Astrocyte (in vitro differentiated cells and primary cell): ENCODE measurements at places on chromosomes 2 and 18.

- DNase-seq, result peak; percentile 1
Observed at GRCh38 chr2:140604096-140604495, 1526.7 kb downstream of the LRP1B start.

- DNase-seq, result no peak
Observed at GRCh38 chr2:228771774-228772173, 499.3 kb downstream of the PID1 start.

- DNase-seq, result peak; percentile 60
Observed at GRCh38 chr18:41391616-41392595, 563.1 kb upstream of the PIK3C3 start.

DNA sequence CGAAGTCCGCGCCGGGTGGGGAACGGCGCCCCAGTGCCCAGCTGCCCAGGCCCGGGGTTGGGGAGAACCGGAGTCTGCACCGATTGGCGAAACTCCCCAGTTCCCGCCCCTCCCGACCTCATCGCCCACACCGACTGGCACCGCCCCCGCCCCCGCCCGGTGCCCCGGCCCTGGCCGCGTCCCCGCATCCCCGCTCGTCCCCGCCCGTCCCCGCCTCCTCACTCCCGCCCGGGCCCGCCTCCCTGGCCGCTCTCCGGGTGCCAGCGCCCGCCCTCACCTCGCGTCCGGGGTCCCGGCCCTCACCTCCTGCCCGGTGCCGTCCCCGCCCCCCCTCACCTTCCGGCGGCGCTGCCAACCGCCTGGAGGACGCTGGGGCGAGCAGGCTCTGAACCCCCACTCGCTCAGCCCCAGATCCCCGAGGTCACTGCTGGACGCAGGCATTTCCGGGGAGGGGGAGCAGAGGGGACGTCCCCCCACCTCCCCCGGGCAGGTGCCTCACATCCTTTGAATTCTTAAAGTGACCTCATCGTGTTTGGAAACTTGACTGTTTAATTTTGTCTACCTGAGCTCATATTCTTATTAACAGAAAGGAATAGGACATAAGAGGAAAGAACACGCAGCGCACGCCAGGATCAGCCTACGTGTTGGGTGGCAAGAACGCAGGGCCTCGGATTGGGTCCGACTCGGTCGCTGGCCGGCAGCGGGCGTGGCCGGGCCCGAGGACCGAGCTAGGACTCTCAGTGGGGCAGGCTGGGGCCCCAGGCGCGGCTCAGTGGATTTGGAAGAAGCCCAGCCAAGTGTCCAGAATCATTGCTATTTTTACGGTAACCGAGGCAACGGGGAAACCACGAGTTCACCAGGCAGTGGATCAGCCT lies at the start of gene FAM110C:
TSS of gene FAM110C (minus strand) at position 35 of the 875 bp plus-strand sequence. CDS start 120 bp downstream, outside the sequence.
- DNase-seq, result peak; percentile 4

DNA sequence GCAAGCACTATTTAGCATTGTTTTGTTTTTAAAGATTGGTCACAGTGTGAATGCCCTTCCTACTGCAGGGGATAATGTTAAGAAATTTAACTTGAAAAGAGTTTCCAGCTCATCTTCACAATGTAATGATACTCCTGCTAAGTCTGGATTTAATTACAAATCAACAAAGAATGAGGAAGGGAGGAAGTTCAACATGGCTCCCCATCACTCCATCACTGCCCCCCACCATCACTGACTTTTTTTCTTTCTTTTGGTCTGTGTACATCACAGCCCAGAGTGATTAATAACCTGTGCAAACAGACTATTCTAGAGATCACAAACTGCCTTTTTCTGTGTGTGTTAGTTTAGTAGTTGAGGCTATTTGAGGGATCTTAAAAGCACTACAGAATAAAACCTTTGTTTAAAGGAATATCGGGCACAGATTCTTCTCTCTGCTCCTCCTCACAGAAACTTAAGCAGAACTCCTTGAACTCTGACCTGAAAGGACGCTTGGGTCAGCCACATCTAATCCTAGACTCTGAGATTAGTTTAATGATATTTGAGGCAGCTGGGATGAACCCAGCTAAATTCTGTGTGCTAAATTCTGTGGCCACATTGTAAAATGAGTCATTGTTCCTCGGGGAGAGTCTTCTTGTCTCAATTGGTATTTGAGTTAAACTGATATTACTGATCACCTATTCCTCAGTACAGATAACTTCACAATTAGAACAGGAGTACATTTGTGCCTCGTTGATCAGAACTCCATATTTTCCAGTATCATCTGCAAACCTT lies 47.8 kb downstream of the SATB2 start:
- peak; percentile 40 for DNase-seq

DNA sequence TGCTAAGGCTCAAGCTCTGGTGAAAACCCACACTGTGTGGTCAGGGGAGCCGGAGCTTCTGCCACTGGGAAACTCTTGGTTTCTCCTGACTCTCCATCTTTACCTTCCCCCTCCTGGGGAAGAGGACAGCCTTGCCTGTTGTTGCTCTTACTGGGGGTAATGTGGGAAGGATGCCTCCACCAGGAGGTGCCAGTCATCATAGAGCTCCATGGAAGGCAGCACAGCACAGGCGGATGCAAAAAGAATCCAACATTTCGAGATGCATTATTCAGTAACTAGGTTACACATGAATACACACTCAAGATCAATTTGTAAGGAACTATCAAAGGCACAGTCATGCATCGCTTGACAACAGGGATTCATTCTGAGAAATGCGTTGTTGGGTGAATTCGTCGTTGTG lies 322.6 kb downstream of the AFF3 start:
- peak; percentile 17 for DNase-seq

DNA sequence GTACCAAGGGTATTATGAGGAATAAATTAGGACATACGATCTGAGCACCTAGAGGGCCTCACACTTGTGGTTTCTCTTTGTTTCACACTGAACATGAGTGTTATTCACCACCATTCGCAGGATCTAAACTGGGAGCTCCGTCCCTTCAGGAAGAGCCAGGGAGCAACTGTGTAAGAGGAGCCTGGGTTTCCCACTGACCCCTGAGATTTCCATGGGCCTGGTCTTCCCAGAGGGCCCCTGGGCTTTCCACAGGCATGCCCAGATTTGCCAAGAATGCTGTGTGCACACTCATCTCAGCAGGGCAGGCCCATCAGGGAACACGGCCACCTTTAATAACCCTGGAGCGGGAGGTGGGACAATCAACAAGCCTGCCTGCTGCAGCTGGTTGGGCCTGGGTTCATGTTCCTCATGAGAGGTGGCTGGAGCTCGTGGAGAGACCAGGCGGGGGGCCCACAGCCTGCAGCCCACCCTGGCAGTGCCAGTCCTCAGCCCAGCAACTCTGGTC lies 416.8 kb upstream of the MYT1L start:
- DNase-seq, result no peak

GRCh38 chr2:45623098-45623497 lies 12.0 kb upstream of the SRBD1 start:
- DNase-seq, result no peak

DNA sequence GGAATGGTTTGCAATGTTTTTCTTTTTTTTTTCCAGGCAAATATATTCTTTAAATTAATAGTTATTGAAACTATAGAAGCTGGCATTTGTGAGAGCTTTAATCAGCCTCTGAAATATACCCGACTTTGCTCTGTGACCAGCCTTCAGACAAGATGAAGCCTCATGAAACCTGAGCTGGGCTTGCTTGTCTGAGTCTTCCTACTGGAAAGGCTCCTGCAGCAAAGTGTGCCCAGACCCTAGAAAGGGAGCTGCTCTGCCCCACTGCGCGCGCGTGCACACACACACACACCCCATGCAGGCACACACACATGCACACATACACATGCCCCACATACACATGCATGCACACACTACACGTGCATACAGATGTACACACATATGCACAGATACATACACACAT lies 203.3 kb upstream of the NT5C1B start:
- DNase-seq, result no peak

DNA sequence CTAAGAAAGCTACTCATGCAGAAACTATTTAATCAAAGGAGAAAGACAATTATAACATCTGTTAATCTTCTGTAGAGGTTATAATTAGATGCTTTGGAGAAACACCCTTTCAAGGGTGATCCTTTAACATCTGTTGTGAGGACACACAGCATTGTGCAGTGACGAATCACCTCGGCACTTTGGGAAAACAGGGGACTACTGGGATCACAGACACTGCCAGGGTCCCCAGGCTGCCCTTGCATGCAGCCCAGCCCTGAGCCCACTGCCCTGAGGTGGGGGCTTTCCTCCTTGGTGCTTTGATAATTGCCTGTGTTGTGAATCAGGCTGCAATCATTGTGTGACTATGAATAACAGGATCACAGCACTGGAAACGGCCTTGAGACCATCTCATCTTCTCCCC lies 10.6 kb downstream of the NCKAP5 start:
- no peak for DNase-seq

DNA sequence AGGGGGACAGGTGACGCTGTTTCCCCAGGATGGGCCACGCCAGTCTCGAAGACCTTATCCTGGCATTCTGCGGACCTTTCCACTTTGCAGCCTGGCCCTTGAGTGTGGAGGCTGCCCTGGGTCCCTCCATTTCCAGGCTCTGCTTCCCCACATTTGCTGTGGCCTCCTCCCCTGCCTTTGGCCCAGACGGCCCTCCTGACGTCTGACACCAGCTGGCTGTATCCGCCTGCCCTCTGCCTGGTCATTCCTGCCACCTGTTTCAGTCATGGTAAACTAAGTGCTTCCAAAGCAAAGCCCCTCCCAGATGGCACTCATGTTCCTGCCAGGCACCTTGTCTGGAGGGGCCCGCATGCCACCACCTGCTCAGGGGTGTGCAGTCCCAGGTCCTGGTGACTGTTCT lies 95.1 kb downstream of the ASB1 start:
- no peak for DNase-seq

- DNase-seq, result no peak
Observed at GRCh38 chr2:26017464-26018183, 16.3 kb upstream of the RAB10 start.

- peak; percentile 96 for DNase-seq
Observed at GRCh38 chr18:26617151-26617554, 68.8 kb upstream of the KCTD1 start.

- DNase-seq, result no peak
Observed at GRCh38 chr2:239952665-239953417, 72.3 kb downstream of the NDUFA10 start.

GRCh38 chr2:15311201-15311907 lies 249.8 kb downstream of the NBAS start:
- DNase-seq, result peak; percentile 36

GRCh38 chr18:12278741-12279682 lies 24.9 kb downstream of the CIDEA start:
- DNase-seq, result peak; percentile 96

DNA sequence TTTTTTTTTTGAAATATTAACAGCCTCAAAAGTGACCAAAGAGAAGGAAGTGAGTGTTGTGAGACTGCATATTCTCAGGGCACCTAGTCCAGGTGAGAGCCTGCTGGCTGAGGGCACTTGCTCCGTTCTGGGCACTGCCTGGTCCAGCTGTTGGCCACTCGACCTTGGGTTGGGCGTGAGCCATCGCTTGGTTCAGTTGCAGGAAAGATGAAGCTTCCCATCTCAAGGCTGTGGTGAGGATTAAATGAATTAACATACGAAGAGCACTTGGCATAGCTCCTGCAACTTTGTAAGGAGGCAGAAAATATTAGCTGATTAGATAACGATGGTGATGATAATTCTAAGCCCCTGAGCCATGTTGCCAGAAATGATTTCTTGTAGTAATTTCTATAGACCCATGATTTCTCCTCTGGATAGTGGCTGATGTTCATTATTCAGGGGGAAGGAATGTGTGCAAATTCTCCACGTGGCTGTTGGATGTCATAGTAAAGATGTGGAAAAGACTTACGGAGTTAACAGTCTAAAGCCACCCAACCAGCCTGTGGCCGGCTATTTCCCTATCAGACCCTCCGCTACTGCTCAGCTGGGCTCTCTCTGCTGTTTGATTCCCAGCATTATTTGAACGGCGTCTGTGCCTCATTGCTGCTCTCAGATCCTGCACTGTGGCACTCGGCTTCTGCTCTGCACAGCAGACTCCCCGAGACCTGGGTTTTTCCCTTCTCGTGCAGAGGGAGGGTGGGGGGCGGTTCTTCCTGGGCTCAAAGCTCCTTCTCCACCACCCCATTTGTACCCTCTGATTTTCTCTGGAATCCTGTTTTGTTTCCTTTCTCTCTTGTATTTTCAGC lies 221.1 kb downstream of the GALR1 start:
- no peak for DNase-seq

DNA sequence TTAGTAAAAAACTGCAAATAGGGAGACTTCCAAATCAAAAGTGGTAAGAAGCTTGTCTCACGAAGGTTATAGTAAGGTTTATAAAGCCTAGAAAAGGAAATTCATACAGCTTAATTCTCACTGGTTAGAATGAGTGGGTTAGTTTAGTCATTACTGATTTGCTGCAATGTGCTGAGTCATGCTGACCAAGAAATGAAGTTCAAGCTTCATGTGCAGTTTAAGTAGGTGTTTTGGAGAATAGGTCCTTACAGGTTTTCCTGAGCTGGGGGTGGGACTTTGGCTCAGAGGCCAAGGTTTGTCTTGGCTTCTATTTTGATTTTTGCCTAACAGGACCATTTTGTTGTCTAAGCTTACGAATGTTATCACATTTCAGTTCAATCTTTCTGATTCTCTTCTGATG lies 15.1 kb downstream of the CLIP4 start:
- DNase-seq, result peak; percentile 88

- DNase-seq, result peak; percentile 72
Observed at GRCh38 chr2:44233450-44234128, 41.7 kb upstream of the SLC3A1 start.

GRCh38 chr18:49901862-49902340 lies 88.6 kb upstream of the ACAA2 start:
- DNase-seq, result no peak

GRCh38 chr2:98012561-98012991 lies 16.8 kb upstream of the TMEM131 start:
- no peak for DNase-seq

DNA sequence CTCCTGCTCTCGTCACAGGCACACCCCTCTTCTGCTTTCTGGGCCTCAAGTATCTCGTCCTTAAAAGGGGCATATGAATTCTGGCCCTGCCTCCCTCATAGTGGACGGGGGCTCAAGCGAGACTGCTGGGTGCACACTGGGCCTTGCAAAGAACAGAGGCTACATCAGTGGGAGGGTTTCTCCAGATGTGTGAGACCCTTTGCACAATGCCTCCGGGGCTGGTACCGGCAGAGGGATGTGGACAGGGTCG lies 25.0 kb downstream of the CRACDL start:
- DNase-seq, result no peak

DNA sequence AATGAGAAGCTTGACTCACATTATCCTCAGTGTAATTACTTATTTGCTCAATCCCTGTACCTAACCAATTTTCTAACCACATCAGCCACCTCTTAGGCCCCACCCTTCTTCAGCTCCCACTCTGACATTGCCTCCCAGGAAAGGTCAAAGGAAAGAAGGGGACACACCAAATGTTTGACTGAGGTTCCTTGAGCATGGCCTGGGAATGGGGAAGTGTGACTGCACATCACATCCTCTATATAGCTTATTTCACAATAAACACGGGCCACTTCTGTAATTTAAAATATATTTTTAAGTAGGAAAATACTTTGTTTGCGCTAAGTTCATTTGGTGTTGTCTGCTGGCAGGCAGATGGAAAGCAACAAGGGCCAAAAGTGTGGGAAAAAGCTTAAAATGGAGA lies 3.0 kb upstream of the FIGLA start:
- DNase-seq, result no peak
